ENCODE measurements at places on chromosomes 7 and 10.

DNA sequence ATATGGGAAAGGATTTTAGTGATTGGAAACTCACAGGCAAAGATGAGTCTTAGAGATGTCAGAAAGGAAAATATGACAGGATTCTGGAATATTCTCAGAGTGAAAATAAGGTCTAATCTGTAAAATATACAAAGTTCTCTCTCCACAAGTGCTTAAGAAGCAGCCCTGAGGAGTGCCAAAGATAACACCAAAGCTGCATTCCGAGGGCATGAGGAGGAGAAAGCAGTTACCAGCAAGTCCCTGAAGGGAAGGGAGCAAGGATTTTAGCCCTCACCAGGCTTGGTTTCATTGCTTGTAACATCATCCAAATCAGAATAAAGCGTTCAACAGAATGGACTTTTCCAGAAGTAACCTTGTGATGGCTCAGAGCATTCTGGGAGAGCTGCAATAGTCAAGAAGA, 31.4 kb upstream of the DLX6 start:
- peak; percentile 22 for DNase-seq

DNA sequence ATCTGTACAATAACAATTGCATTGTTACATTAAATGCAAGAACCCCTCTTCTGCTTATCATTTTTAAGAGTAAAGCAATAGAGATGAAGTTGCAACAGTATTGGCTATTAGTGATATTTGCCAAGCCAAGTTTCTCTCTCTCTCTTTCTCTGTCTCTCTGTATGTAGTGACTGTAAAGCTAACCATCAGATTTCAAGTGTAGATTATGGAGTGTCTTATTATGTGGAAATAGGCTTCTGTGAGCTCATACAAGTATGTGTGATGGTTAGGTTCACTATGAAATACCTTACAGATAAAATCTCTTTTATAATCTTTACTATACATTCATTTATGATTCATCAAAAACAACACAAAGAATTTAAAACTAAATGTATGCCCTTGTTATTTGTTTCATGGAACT, 28.6 kb upstream of the NRP1 start:
- DNase-seq = peak; percentile 52

DNA sequence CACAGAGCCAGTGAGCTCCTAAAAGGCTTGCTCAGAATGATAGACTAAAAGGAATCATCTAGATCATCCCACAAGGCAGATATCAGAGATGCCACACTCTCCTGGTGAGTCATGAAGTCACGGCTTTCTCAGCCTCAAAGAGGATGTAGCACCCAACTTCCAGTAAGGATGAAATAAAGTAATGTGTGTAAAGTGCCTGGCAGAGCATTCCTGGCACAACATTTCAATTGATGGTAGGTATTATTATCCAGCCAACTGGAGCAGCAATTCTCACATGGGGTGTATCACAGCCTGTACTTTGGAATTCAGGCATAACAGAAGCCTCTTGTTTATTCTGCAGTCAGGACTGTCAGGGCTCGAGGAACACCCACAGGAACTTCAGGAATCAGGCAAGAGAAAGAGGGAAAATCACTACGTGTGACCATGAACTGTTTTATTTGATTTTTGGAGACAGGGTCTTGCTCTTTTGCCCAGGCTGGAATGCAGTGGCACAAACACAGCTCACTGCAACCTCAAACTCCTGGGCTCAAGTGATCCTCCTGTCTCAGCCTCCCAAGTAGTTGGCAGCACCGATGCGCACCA, 5.3 kb upstream of the NAT16 start:
- peak; percentile 49 for DNase-seq

DNA sequence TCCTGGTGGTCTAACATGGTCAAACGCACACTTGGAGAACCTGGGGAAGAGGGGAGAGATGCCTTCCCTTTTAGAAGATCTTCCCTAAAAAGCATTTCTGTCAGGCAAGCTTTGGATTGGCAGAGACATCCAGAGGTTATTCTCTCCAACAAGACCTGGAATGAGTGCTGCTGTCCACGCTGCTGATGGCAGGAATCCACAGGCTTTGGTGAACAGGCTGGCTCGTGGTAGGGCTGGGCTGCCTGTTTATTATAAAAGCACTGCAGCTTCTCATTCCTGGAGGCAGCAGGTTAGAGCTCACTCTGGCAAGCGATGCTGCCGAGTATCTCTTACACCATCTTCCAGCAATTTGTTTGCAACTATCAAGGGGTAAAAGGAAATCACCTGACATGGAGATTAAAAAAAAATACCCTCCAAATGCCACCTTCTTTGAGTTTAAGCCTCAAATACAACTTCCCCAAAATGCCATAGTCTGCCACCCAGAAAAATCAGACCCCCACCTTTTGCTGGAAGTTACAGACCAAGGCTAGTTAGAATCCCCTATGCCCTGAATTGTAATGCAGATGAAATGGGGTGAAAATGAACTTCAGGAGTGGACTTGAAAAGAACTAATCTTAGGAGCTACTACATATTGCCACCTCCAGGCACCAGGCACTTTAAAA, 152.1 kb upstream of the KMT2E start:
- DNase-seq = no peak

GRCh38 chr7:17230099-17230807, 68.2 kb upstream of the AHR start:
- DNase-seq = no peak

All from foreskin keratinocyte (primary cell).